ENCODE measurements at places on chromosomes 6 and 20.
A peak's percentile ranks its signal among the peaks of the same experiment; 100 is the strongest.

- no peak for DNase-seq
Measured at GRCh38 chr20:59300333-59301081, at the start of gene EDN3. Gene EDN3, plus strand, starts transcription at chr20:59300611. Its CDS starts 202 bp downstream, at chr20:59300813.

GRCh38 chr20:56828402-56828801 lies 199.3 kb downstream of the TFAP2C start:
- DNase-seq: no peak

DNA sequence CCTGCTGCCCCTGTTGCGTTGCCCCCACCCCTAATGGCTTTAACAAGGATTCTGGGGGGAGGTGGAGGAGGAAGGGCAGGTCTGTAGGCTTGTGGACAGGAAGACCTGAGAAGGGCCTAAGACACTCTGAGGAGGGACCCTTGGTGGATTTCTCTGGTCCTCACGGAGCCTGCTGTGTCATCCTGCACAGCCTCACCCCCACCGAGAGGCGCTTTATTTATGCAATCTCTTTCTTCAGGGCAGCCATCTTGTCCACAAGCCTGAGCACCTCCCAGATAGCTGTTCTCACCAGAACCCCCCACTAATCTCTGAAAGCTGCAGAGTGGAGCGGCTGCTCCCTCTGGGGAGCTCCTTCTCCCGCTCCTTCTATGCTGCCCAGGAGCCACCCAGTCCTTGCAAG lies 59.3 kb upstream of the MLN start:
- no peak for DNase-seq

- DNase-seq: no peak
Measured at GRCh38 chr6:154138793-154139192, 99.8 kb downstream of the OPRM1 start.

- no peak for DNase-seq
Measured at GRCh38 chr20:47361057-47361915, 4.8 kb upstream of the ZMYND8 start.

GRCh38 chr6:147479857-147480256 lies 28.6 kb upstream of the SAMD5 start:
- no peak for DNase-seq

DNA sequence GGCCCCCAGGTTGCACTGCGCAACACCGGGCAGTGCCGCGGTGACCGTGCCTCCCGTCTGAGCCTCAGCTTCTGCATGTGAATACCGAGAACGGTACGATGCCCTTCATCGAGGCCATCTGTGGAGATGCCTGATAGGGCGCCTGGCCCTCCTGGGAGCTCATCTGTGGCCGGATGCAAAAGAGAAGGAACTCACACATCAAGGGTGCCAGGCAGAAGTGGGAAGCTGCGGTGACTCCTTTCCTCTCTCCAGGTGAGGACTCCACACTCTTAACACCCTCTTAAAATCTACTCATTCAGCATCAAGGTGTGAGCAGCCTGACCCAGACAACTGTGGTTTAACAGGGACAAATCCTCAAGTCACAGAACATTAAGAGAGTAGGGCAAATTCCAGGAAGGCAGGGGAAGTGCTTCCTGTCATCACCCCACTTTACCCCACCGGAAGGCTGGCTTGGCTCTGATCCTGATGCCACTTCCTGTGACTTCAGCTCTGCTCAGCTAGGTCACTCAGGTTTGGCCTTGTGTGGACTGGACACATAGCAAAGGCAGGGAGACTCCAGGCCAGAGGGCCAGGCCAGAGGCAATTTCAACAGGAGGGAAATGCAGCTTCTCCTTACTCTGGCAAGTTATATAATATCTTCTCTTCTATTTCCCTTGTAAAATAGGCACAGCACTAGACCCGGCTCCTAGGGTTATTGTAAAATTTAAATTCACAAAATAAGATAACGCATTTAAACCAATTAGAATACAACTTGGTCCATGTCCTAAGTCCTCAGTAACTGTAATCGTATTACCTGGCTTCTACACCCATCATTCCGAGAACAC lies 69.4 kb downstream of the CPNE5 start:
- DNase-seq: no peak

DNA sequence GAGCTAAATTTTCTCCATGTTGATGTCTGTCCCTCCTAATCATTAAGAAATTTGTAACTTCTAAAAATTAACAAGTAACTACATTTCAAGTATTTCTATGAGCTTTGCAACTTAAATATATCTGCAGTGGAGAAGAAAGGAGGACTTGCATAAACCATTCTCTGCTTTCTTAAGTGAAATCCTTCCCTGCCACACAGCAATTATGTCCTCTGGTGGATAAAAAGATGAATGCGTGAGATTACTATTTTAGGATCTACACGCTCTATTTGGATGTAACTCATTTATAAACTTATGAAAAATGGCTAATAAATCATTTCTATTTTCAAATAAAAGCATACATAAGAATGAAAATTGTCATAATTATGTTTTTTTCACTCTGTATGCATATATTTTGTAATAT lies 338.0 kb upstream of the PTCHD4 start:
- no peak for DNase-seq

DNA sequence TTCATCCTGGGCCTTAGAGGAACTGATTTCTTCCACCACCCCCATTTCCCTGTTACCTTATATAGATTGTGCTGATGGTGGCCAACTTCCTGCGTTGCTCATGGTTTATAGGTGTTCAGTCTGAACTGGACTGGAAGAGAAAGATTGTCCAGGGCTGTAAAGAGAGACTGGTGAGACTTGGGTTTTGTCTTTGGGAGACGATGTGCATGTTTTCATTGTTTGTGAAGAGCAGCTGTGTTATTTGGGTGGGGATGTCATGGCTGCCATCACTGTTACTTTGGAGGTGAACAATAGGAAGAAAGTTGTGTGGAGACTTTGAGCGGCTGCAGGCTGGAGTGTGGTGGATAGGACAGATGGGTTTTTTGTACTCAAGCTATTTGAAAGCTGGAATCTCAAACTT lies 15.6 kb upstream of the MPC1 start:
- DNase-seq: no peak

GRCh38 chr20:62064770-62065673 lies 659 bp downstream of the TAF4 start:
- no peak for DNase-seq

DNA sequence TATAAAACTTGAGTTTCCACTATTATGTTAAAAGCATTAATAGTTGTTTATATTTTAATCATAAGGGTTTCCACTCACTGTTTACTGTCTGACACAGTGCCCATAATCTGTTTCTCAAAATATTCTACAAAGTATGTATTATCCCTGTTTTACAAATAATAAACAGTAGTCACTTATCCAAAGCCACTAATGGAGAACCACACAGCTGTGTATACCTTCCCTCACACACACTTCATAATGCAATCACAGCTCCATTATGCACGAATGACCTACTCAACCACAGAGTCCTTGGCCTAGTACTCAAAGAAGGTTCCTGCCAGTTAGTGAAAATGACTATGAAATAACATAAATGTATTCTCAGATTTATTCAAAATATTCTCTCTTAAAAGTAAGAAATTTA lies 103.1 kb downstream of the EPB41L2 start:
- DNase-seq: no peak

DNA sequence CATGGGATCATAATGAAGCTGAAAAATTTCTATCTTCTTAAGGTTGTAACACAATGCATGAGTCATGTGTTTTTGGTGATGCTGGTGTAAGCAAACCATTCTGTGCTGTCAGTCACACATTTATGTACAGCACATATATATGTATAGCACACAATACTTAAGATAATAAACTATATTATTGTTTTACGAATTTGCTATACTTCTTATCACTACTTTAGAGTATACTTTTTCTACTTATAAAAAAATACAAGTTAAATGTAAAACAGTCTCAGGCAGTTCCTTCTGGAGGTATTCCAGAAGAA lies 920.1 kb upstream of the FLRT3 start:
- DNase-seq: no peak

GRCh38 chr6:111306104-111306888 lies 176.7 kb downstream of the REV3L start:
- DNase-seq: no peak

- DNase-seq: no peak
Measured at GRCh38 chr20:10634211-10634610, 39.6 kb downstream of the JAG1 start.

- no peak for DNase-seq
Measured at GRCh38 chr6:106315765-106316374, 9.7 kb downstream of the ATG5 start.

GRCh38 chr6:106102034-106102433 lies 15.9 kb downstream of the PRDM1 start:
- DNase-seq: peak; percentile 66

GRCh38 chr6:42141603-42142117 lies 760 bp downstream of the C6orf132 start:
- DNase-seq: no peak

- DNase-seq: no peak
Measured at GRCh38 chr6:132007474-132008190, 56.5 kb upstream of the CCN2 start.

GRCh38 chr6:134740473-134741199 lies 209.3 kb downstream of the ALDH8A1 start:
- DNase-seq: no peak

DNA sequence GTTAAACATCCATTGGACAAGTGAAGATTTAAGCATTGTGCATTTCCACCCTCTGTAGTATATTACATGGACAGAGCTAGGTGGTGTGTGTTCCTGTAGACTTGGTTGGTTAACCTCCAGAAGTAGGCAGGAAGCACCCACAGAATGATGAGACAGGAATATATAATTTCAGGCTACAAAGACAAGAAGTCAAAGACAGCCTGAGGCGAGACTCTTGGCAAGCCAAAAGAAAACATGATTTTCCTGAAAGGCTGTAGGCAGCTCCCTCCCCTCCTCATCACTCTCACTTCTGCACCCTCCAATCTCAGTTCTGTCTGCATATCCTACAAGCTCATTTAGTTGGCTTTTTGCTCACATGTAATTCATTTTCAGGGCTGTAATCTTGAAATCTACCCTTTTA lies 110.0 kb upstream of the SLC35B3 start:
- DNase-seq: no peak

DNA sequence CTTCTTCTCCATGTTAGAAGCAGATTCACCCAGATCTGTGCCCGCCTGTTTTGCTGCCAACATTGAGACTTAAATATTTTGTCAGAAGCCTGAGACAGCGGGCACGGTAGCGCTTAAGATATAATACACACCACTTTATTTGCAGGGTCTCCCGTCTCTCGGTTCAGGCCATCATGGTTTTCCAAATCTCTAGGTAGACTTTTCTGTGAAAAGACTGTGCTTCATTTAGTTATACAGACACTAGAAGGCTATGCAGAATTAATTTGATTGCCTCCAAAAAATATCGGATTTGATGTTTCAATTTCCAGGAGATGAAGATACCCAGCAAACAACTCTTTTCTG lies 598 bp downstream of the TBP start:
- no peak for DNase-seq

DNA sequence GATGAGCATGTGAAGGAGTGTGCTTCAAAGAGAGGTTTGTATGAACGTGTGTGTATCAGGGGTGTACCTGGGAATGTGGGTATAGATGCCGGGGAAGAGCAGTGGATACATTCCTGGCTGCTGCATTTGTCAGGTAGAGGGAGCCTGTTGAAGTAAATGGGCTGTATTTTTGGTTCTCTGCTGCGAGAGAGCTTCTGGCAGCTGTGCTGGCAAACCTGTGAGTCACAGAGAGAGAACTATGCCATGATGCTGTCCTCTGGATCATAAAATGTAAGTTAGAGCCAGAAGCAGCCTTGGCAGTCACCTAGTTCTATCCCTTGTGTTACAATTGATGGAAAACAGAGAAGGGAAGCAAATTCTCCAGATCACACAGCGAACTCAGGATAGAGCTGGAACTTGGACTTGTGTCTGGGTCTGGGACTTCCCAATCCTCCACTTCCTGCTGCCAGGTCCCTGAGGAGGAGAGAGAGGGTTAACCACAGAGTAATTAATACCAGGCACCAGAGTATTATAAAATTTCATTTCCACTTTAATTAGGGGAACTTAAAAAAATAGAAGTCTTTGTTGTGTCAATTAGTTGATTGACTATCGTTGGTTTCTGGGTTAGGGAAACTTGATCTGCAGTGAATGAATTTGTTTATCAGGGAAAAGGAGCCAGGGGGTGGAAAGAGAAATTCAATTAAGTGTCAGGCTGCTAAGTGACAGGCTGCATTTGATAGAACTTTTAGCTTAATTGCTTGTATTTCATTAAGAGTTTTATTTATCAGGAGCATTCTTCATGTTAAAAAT lies 41.1 kb upstream of the GTSF1L start:
- DNase-seq: no peak

- peak; percentile 29 for DNase-seq
Measured at GRCh38 chr6:27332692-27333641, 20.9 kb upstream of the POM121L2 start.

DNA sequence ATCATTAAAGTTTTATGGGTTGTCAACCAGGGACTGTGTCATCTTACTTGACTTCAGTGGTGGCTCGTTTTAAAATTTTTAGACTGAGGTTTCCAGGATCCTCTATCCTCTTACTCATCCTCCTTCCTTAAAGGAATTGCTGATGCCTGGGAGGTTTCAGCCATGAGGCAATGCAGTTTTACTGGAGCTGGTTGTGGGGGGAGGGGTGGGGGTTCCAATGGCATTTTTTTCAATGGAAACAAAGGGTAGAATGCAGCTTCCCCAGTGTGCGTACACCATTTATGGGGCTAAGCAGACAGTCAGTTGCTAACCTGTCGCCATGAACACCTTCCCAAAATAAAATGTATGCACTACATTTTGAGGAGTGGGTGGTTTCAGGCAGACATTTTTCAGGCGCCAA lies 88.0 kb downstream of the METTL24 start:
- no peak for DNase-seq

GRCh38 chr20:48667481-48667880 lies 160.3 kb downstream of the PREX1 start:
- DNase-seq: no peak

DNA sequence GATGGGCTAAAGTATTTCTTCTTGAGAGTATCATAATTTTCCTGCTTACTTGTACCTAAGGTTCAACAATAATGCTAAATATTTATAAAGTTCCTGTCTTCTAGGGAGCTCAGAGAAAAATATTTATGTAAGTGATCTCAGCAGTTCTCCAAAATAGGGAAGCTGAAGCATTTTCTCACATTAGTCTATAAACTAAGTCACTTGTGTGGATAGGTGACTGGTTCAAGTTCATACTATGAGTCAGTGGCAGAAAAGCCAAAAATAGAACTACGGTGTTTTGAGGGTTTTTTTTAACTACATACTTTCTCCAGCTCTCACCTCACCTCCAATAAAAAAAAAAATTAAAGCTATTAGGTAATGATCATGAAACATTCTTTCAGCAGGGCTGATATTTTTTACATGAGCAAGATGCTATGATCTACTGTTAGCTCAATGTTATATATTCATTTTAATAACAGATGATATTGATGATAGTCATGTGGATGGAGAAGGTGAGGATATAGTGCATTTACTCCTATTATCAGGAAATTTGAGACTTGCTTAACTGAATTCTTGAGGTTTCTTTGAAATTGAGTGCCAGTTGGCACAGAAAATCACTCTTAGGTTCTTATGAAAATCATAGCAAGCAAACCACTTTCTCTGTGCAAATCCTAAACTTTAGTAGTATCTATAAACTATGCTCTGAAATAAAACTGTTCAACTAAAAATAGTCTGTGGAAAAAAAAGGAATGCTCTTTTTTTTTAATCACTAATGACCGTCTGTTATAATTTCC lies 4.1 kb upstream of the MOXD1 start:
- DNase-seq: no peak

Data from stimulated activated CD8-positive, alpha-beta memory T cell treated with anti-CD3 and anti-CD28 coated beads, Interleukin-7, amount 100 ng/mL, for 48 hours (primary cell).